Hair follicle dermal papilla cell (primary cell): ENCODE measurements at places on chromosomes 6 and 20. TPM values are rescaled to one million over a fixed set of nuclear protein-coding genes. Genes with fewer than 3 reads are reported as not detected.

Gene DEFB132
- total RNA-seq = not detected in 2 replicates

Gene IRF4
- total RNA-seq = 0.16 TPM in 1 of 2 replicates, not detected in the other

Gene ATAT1
- 3.2 and 5.1 TPM in 2 replicates for total RNA-seq

Gene UBR2
- 31.7 and 41.7 TPM in 2 replicates for total RNA-seq

Gene EYS
- total RNA-seq = under 0.01 TPM in 2 replicates

Gene MYCT1
- total RNA-seq = 0.16 TPM in 1 of 2 replicates, not detected in the other

Gene GPX5
- not detected in 2 replicates for total RNA-seq

Gene UBE2V1
- total RNA-seq = 68.8 and 75.7 TPM in 2 replicates

Gene SLC17A9
- total RNA-seq = 11.1 and 13.0 TPM in 2 replicates

Gene NMBR
- total RNA-seq = not detected in 2 replicates

Gene PROCR
- 21.7 and 24.2 TPM in 2 replicates for total RNA-seq

Gene C6orf132
- 1.5 and 2.6 TPM in 2 replicates for total RNA-seq

Gene SLCO4A1
- total RNA-seq = under 0.01 and 0.16 TPM in 2 replicates

Gene EMILIN3
- 0.12 and 0.16 TPM in 2 replicates for total RNA-seq

Gene BCL2L1
- total RNA-seq = 77.1 and 98.5 TPM in 2 replicates

Gene WFDC5
- not detected in 2 replicates for total RNA-seq

Gene RTN4IP1
- total RNA-seq = 5.0 and 5.5 TPM in 2 replicates

Gene ZDHHC14
- 3.6 and 6.8 TPM in 2 replicates for total RNA-seq

Gene MMP24
- total RNA-seq = 0.73 and 0.81 TPM in 2 replicates

Gene ERVFRD-1
- total RNA-seq = not detected in 2 replicates

Gene SUMO4
- 3.2 and 3.9 TPM in 2 replicates for total RNA-seq

Gene HECA
- total RNA-seq = 43.8 and 47.7 TPM in 2 replicates

Gene PLG
- 0.85 TPM in 1 of 2 replicates, not detected in the other for total RNA-seq

Gene CDH26
- 0.12 and 0.49 TPM in 2 replicates for total RNA-seq

Gene BLCAP
- 65.6 and 68.4 TPM in 2 replicates for total RNA-seq

Gene ENPP1
- 12.8 and 22.7 TPM in 2 replicates for total RNA-seq

Gene IPCEF1
- 0.24 and 0.65 TPM in 2 replicates for total RNA-seq

Gene FAM50B
- 7.8 and 8.6 TPM in 2 replicates for total RNA-seq

Gene HSPA1L
- total RNA-seq = 0.73 and 0.97 TPM in 2 replicates

Gene ADISSP
- total RNA-seq = 30.2 and 36.7 TPM in 2 replicates

Gene GPLD1
- total RNA-seq = 0.32 TPM in 1 of 2 replicates, not detected in the other

Gene VWA7
- total RNA-seq = under 0.01 and 0.97 TPM in 2 replicates

Gene FITM2
- 9.5 and 12.7 TPM in 2 replicates for total RNA-seq

Gene FOXC1
- 2.1 and 2.3 TPM in 2 replicates for total RNA-seq

Gene FAM83C
- total RNA-seq = under 0.01 TPM in 1 of 2 replicates, not detected in the other

Gene HCRTR2
- not detected in 2 replicates for total RNA-seq

Gene CDH4
- 0.36 and 0.81 TPM in 2 replicates for total RNA-seq

Gene RBPJL
- total RNA-seq = not detected in 2 replicates

Gene LRRC73
- 0.16 and 0.61 TPM in 2 replicates for total RNA-seq

Gene VARS2
- 21.7 and 24.8 TPM in 2 replicates for total RNA-seq

Gene TMEM14C
- 92.0 and 93.6 TPM in 2 replicates for total RNA-seq

Gene EDN1
- 5.3 and 7.3 TPM in 2 replicates for total RNA-seq

Gene ESF1
- total RNA-seq = 9.2 and 10.1 TPM in 2 replicates

Gene SOX12
- total RNA-seq = 15.6 and 16.3 TPM in 2 replicates

Gene FERMT1
- 3.8 and 3.9 TPM in 2 replicates for total RNA-seq

Gene STMND1
- total RNA-seq = 0.32 TPM in 1 of 2 replicates, not detected in the other

Gene SPATS1
- total RNA-seq = not detected in 2 replicates

Gene TINAG
- total RNA-seq = not detected in 2 replicates

Gene UST
- 22.7 and 29.4 TPM in 2 replicates for total RNA-seq

Gene DOP1A
- 31.6 and 42.8 TPM in 2 replicates for total RNA-seq

Gene CST4
- total RNA-seq = not detected in 2 replicates

Gene ADGRF5
- under 0.01 TPM in 2 replicates for total RNA-seq

Gene IL22RA2
- not detected in 2 replicates for total RNA-seq

Gene SCGN
- not detected in 2 replicates for total RNA-seq

Gene KHDRBS2
- not detected in 2 replicates for total RNA-seq

Gene PNPLA1
- not detected in 2 replicates for total RNA-seq

Gene DPPA5
- total RNA-seq = not detected in 2 replicates

Gene PTPRT
- total RNA-seq = not detected in 2 replicates

Gene VSTM2L
- 2.6 and 5.6 TPM in 2 replicates for total RNA-seq
